Forelimb muscle (tissue), 1 donor: ENCODE measurements at places on chromosomes 4 and X.
A peak's percentile ranks its signal among the peaks of the same experiment; 100 is the strongest.

DNA sequence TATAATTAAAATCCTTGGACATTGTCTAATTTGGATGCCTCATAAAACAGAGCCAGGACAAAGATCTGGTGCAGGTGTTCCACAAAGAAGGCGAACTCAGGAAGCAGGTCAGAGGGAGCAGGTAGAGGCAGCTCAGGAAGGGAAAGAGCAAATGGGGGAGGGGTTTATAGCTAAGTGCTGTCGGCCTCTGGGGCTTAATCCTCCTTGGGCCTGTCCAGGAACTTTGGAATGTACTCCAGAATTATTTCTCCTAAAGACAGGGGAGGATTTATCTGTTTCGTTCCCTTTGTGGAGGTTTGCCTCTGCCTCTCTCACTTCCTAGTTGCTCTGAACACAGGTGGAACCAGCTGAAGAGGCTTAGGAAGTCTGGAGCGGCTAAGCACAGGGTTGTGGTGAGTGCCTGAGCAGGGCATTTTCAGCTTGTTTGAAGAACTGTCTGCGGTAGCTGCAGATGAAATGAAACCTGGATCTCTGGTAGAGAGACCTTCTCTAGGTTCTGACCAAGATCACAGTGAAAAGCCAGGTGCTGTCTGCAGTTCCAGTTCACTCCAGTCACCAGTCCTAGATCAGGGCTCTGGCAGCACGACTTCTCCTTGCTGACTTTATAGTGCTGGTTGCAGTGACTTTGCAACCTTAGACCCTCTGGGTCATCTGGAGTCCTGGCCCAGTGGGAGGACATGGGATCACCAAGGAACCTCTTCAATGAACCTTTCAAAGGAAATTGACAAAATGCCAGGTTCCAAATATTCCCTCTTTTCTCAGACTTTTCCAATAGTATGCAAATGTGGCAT is 519.2 kb downstream of the PCDH10 start:
- DNase-seq, result no peak

- no peak for DNase-seq
Measured at GRCh38 chrX:96176921-96177320, 507.7 kb upstream of the DIAPH2 start.

GRCh38 chrX:14125462-14125861 is 95.8 kb upstream of the GEMIN8 start:
- no peak for DNase-seq

- peak; percentile 14 for DNase-seq
Measured at GRCh38 chr4:132195176-132195575, 953.9 kb upstream of the PCDH10 start.

- no peak for DNase-seq
Measured at GRCh38 chrX:71017396-71017939, 50.7 kb downstream of the SNX12 start.
